ENCODE measurements at places on chromosomes 1 and 21.

- no peak for DNase-seq
Measured at GRCh38 chr1:8598060-8598724, 219.2 kb downstream of the RERE start.

DNA sequence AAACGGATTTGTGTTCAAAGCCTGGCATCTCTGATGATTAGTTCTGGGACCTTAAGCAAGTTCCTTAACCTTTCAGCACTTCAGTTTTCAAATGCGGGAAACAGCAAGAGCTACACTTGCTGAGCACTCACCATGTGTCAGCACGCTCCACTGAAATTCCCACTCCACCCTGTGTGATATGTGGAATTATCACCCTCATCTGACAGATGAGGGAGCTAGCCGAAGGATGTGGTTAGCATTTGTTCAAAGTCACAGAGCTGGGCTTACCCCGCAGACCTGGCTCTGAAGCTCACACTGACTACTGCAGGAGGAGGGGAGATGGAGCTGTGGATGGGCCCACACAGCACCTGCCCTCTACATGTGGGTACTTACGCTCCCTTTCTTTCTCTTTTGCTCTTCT is 29.1 kb downstream of the IL12RB2 start:
- no peak for DNase-seq

DNA sequence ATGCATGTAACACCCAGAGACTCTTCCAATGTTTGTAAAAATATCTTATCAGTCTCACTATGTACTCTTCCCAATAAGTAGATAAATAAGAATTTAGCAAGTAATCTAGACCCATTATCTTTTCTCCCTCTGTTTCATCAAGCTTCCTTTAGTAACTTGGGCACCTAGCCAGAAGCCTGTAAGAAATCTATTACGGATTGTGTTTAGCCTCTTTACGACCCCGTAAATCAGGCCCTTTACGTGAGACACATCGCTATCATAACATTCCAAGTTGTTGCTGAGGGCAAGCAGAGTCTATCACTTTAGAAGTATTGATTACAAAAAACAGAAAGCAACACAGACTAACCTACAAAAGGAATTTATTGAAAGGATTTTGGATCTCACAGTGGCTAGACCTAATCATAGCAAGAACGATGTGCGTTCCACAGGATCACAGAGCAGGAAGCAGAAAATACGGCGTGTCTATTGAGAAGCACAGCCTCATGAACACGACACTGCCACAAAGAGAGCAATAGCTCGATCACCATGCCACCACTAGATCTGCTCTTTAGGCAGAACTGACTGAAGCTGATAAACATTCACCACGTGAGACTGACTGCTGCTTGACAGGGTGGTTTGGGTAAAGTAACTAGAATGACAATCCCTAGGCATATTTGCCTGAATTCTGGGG is 922.1 kb downstream of the AMY1C start:
- no peak for DNase-seq

DNA sequence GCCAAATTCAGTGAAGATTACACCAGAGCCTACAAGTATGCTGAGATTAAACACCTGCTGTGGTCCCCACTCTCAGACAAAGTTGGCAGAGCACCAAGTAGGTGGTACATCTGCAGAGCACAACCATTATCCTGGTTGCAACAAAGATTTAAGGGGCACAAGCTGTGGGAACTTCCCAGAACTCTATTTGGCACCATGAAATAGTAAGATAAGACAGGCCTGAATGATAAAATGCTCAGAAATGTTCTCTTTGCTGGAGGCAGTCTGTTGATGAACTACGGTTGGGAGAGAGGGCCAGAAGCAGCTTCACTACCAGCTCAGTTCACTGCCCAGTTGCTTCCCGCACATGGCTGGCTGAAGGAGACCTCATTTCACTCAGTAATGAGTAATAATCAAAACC is 19.9 kb downstream of the RPL5 start:
- DNase-seq: no peak

DNA sequence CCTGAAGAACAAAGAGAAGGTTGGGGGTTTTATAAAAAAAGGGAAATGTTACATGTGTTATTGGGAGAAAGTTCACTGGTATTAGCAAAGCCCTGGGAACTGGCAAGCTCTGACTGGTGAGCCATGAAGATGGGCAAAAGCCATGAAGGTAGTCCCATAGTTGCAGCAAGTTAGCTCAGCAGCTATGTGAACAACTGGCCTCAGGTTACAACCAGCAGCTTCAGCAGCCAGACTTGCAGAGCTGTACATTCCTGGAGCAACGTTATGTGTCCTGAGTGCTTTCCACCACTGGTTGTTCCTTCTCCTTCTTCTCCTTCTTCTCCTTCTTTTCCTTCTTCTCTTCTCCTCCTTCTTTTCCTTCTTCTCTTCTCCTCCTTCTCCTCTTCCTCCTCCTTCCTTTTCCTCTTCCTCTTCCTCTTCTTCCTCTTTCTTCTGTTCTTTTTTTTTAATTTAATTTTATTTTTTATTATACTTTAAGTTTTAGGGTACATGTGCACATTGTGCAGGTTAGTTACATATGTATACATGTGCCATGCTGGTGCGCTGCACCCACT is 56.1 kb upstream of the TLR5 start:
- no peak for DNase-seq

DNA sequence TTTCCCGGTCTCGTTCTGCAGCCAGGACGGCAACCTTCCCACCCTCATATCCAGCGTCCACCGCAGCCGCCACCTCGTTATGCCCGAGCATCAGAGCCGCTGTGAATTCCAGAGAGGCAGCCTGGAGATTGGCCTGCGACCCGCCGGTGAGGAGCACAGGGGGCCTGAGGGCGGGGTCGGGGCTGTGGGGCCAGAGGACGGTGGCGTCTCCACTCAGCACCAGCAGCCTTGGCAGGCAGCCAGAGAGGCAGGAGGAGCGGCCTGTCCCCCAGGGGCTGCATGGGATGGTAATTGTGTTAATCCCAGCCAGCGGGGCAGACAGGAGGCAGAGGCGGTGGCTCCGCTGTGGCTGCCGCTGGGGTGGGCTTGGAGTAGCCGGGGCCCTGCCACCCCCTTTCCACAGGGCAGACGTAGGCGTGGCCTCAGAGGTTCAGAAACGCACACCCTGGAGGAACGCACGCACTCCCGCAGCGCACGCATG is 12.1 kb downstream of the SAMD11 start:
- DNase-seq: no peak

- DNase-seq: no peak
Measured at GRCh38 chr1:231861541-231862481, 235.2 kb downstream of the DISC1 start.

- no peak for DNase-seq
Measured at GRCh38 chr1:161244888-161245287, 6.9 kb upstream of the NR1I3 start.

DNA sequence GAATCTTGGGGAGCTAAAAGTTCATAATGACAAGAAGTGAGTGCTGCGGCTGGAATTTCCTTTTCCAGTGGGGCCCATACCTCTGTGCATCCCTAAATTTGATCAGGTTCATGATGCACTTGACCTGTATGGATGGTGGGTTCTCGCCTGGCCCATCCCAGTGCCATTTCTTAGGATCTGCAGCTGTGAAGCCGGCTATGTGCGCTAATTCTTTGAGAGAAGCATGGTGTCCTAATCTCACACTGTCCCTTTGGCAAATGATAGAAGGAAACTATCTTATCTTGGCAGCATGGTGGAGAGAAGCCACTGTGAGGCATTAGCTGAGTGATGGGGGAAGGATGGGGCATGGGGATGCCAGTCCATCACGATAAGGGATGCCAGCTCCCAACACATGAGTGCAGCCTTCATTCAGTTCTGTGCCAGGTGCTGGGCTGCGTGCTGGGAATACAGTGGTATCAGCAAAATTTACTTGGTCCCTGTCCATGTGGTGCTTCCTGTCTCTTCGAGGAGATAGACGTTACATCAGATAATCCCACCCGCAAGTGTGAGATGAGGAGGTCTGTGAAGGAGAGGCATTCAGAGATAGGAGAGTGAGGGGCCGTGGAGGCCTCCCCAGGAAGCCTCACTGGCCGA is 30.5 kb downstream of the STUM start:
- DNase-seq: no peak

DNA sequence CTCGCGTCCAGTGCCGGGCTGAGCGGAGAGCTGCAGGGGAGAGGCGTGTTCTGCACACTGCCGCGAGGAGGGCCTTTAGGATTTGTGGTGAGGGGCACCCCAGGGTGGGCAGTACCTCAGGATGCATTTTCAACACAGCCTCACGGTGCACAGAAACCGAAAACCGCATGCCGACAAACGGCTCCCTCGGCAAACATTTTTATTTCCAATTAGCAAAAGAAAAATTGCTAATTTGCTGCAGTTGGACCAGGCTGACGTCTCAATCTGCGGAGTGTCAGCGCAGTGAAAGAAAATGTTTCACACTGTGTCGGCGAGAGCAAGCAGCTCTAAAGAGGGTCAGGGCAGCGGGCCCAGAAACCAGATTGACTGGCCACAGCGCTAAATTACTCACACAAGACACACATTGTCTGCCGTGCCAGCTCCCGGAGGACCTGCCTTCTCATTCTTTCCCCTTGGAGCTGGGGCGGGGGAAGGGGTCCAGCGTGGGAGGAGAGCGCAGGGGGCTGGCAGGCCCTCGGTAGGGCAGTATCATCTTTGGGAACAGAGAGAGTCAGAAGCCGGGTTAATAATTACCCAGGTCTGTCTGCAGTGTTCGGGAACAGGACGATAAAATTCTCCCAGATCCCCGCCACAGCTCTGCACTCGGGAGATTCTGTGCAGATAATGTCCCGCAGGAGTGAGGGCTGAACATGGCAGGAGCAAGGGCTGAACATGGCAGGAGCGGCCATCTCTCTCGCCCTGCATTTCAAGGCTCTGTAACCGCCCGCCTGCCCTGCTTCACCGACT is 150.2 kb downstream of the PRDM16 start:
- no peak for DNase-seq

GRCh38 chr1:154547105-154547732 is 11.2 kb downstream of the UBE2Q1 start:
- no peak for DNase-seq

DNA sequence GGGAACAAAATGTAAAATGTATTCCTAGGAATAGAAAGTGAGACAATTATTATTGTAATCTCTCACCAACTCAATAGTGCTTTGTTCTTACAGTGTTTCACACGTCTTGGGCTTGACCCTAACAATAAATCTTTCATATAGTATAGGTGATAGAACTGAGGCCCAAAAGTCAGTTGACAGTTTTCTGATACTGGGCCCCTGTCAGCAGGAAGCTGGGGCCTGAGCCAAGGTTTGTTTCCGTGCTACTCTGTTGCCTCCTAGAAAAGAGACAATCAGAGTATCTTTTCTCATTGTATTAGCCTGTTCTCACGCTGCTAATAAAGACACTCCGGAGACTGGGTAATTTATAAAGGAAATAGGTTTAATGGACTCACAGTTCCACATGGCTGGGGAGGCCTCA is 5.0 kb downstream of the RRP1B start:
- DNase-seq: no peak

- no peak for DNase-seq
Measured at GRCh38 chr1:206672844-206673758, 11.6 kb upstream of the MAPKAPK2 start.

DNA sequence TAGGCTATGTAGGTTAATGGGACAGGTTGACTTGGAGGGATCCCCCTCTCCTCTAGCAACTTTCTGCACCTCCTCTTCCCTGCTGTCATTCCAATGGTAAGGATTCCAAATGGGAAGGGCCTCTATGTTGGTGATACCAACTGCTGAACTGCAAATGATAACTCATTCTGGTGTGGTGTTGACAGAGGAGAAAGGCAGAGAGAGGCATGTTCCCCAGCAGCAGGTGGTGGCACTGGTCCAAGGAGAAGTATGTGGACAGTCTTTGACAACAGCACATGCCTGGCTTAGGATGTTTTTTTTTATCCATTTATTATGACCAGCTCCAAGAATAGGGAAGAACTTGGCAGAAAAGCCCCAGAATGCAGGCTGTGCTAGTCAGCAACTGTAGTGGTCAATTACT is 19.6 kb upstream of the SPAG17 start:
- DNase-seq: no peak

- no peak for DNase-seq
Measured at GRCh38 chr1:55217226-55217986, 2.2 kb upstream of the USP24 start.

GRCh38 chr1:153000294-153000693 is 1.3 kb upstream of the SPRR3 start:
- DNase-seq: no peak

DNA sequence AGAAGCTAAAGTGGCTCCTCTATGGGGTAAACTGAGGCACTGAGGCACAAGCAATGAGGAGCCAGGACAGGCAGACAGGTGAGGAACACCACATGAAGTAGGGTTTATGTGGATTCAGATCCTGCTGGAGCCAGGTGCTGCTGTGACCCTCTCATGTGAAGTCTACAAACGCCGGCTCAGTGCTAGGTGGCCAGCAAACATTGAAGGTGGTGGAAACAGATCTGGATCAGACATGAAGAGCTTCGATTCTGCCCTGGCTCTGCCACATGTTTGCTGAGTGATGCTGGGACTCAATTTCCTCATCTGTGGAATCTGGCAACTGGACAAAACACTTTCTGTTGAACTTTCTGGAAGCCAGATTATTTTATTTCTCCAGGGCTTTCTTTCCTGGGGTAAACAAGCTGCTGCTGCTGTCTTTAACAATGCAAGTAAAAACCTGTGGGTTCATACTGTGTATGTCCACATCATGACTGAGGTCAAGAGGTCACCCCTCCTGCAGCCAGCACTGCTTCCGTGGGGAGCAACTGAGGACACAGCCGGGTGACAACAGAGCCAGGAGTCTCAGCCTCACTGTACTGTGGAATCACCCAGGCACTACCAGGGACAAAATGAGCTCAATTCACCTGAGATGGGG is 33.3 kb downstream of the HMGB4 start:
- DNase-seq: no peak

DNA sequence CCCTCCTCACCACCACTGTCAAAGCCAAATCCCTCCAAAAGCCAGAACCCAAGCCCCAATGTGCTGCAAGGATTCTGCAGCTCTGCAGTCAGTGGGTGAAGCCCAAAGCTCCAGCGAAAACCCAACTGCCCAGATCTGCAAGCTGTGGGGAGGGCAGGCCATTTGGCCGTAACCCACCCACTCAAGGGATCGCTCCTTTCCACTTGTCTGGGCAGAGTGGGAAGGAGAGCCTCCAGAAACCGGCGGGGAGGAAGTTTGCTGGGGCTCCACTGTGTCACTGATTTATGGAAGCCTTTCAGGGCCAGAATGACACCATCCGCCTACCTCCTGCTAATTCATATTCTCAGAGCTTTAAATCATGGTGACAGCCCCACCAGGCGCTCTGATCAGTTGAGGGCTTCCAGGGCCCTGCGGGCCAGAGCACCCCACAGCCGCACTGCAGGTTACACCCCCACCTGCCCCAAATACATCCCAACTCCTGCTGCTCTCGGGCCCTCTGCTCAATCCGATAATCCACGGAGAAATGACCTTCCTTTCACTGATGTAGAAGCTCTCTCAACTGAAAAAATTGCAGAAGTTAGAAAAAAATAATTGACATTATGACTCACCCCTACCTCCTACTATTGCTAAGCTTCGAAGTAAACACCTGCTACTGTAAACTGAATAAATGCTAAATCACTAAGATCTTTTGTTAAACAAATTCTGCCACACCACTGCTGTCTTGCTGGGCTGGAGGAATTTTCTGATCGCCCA is 40.6 kb upstream of the RAB4A start:
- DNase-seq: no peak

GRCh38 chr1:44717156-44717555 is 13.8 kb downstream of the RNU5D-1 start:
- no peak for DNase-seq

GRCh38 chr1:222117809-222118208 is 375.9 kb upstream of the DUSP10 start:
- no peak for DNase-seq
